ENCODE measurements at places on chromosomes 16 and 17.

DNA sequence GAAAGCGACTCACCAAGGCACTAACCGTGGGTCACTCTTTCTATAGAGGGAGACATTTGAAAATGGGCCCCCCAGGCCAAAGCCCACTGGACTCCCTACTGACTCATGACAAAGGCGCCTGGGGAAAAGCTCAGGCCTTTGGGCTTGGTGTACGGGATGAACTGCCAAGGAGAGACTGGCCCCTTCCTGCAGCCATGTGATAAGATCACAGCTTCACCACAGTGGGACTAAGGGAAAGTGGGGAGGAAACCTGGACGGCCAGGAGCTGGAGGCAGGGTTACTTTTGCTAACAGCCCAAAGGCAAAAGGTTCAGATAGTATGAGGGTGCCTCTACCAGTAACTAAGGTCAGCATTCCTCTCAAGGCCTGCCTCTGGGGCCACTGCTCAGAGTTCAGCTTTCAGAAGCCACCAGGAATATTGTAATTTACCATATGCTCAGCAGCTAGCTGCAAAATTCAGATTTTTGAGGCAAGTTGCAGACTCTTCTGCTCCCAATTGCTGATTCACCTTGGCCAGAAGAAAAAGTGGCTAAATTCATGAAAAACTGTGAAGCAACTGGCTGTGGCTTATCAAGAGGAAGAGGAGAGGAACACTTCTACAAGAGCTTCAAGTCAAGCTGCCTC, 37.1 kb upstream of the SLC25A19 start:
- peak overlapping the region; percentile 15 for H3K27ac ChIP-seq
- peaks cover 65% of the 10 kb centered on the region for H3K36me3 ChIP-seq
- H3K27me3 ChIP-seq = no peaks in the 10 kb centered on the region
- peaks cover 22% of the 10 kb centered on the region for H3K4me1 ChIP-seq

- no peak for DNase-seq
- H3K36me3 ChIP-seq = peaks cover 70% of the 10 kb centered on the region
- no peak overlapping the region for H3K27ac ChIP-seq
- peaks cover 33% of the 10 kb centered on the region for H3K4me1 ChIP-seq
- H3K4me3 ChIP-seq = no peak overlapping the region
- H3K27me3 ChIP-seq = no peaks in the 10 kb centered on the region
These were observed 42.7 kb downstream of the STAT3 start for GRCh38 chr17:42345396-42346073.

- DNase-seq = peak; percentile 60
- H3K27ac ChIP-seq = peak overlapping the region; percentile 89
- H3K4me3 ChIP-seq = peak overlapping the region; percentile 99
- no peaks in the 10 kb centered on the region for H3K27me3 ChIP-seq
- H3K4me1 ChIP-seq = peaks cover 66% of the 10 kb centered on the region
- H3K36me3 ChIP-seq = peaks cover 81% of the 10 kb centered on the region
These were observed 8.7 kb downstream of the ABI3 start for GRCh38 chr17:49218941-49219913.

DNA sequence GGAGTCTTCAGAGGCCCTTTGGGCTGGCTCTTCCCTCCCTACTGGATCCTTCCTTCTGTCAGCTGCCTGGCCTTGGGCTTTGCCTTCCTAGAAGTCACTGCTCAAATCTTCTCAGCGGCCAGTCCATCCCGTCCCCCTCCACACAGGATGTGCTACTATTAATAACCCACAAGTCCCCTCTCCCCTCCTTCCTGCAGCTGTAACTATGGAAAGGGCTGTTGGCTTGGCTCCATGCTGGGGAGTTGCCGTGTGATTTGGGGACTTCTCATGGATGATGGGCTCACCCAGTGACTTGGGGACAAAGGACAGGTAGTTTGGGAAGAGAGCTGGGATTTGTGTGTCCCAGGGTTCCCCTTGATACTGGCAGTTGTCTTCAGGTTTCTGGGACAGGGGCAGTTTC, 19.4 kb downstream of the TMEM94 start:
- no peaks in the 10 kb centered on the region for H3K27me3 ChIP-seq
- peaks cover 12% of the 10 kb centered on the region for H3K4me1 ChIP-seq
- H3K4me3 ChIP-seq = no peak overlapping the region
- H3K36me3 ChIP-seq = peaks cover 27% of the 10 kb centered on the region
- DNase-seq = no peak

- H3K4me1 ChIP-seq = no peaks in the 10 kb centered on the region
- H3K36me3 ChIP-seq = no peaks in the 10 kb centered on the region
- no peak overlapping the region for H3K27ac ChIP-seq
- H3K27me3 ChIP-seq = no peaks in the 10 kb centered on the region
- no peak for DNase-seq
- no peak overlapping the region for H3K4me3 ChIP-seq
These were observed 239.8 kb downstream of the CHD9NB start for GRCh38 chr16:52812678-52813556.

DNA sequence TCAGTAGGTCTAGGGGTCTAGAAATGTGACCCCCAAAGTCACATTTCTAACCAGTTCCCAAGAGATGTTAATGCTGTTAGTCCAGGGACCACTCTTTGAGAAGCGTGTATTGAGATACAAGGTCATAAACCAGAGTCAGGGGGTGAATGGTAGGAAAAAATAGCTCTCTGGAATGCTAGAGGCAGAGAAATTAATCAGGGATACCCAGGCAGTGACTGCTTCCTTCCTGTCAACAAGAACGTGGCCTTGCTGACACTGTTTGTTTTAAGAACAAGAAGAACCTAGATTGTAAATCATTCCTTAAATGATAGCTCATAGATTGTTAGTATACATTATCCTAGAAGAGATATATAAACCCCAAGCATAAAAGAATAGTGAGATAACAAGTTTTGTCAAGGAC, 43.8 kb downstream of the PITPNM3 start:
- H3K4me1 ChIP-seq = no peaks in the 10 kb centered on the region
- no peak for DNase-seq
- H3K36me3 ChIP-seq = no peaks in the 10 kb centered on the region
- peaks cover 27% of the 10 kb centered on the region for H3K27me3 ChIP-seq
- H3K27ac ChIP-seq = no peak overlapping the region

- H3K27me3 ChIP-seq = no peaks in the 10 kb centered on the region
- DNase-seq = no peak
- peaks cover 6% of the 10 kb centered on the region for H3K4me1 ChIP-seq
- H3K27ac ChIP-seq = peak overlapping the region; percentile 75
These were observed 35.5 kb downstream of the SOST start for GRCh38 chr17:43722870-43723665.

- peaks cover 10% of the 10 kb centered on the region for H3K36me3 ChIP-seq
- H3K27me3 ChIP-seq = no peaks in the 10 kb centered on the region
- no peak overlapping the region for H3K27ac ChIP-seq
- peaks cover 11% of the 10 kb centered on the region for H3K4me1 ChIP-seq
- no peak for DNase-seq
- H3K4me3 ChIP-seq = no peak overlapping the region
These were observed 3.1 kb downstream of the CDC6 start for GRCh38 chr17:40290629-40291280.

DNA sequence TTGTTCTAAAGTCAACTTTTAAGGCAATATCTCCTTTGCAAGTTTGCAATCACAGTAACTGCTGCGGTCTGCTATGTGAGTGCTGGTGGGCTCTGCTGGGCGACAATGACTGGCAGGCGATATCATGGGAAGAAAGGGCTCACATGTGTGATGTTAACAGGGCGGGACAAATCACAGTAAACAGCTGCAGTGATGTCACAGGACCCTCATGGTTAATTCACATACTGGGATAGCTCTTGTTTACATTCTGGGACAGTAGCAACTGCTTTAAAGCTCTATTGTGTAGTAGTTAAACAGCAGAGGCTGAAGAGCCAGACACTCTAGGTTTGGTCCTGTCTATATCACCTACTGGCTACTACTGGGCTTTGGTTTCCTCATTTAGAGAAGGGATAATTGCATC, 257.2 kb upstream of the ASIC2 start:
- no peaks in the 10 kb centered on the region for H3K4me1 ChIP-seq
- no peak overlapping the region for H3K4me3 ChIP-seq
- peaks cover 54% of the 10 kb centered on the region for H3K27me3 ChIP-seq

DNA sequence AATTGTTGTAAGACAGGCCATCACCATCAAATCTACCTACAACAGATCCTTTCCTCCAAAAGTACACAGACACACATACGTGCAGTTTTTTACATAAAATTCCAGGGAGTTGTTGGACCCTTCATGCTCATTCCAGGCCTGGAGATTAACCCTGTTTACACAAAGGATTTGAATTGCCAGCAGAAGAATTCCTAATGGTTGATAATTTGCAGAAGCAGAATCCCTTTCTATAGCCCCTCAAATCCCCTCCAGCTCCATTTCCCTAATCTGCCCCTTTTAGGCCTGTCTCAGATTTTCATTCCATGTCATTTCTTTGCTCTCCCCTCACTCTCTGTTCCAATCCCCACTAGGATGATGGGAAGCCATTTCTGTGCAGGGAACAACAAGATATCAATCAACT, 102.9 kb upstream of the TOX3 start:
- H3K4me1 ChIP-seq = no peaks in the 10 kb centered on the region
- H3K27me3 ChIP-seq = no peaks in the 10 kb centered on the region

Data from effector memory CD8-positive, alpha-beta T cell (primary cell).